CD4-positive, alpha-beta T cell treated with Interleukin-6 at 100 ng/mL for 8 hours (primary cell): ENCODE measurements at places on chromosomes 13 and 19.

GRCh38 chr13:95480131-95480545 lies 72.4 kb upstream of the CLDN10 start:
- no peak for DNase-seq

GRCh38 chr13:40644838-40645604 lies 21.4 kb downstream of the FOXO1 start:
- DNase-seq, result no peak

GRCh38 chr19:15829306-15829698 lies 13.8 kb upstream of the OR10H1 start:
- no peak for DNase-seq

DNA sequence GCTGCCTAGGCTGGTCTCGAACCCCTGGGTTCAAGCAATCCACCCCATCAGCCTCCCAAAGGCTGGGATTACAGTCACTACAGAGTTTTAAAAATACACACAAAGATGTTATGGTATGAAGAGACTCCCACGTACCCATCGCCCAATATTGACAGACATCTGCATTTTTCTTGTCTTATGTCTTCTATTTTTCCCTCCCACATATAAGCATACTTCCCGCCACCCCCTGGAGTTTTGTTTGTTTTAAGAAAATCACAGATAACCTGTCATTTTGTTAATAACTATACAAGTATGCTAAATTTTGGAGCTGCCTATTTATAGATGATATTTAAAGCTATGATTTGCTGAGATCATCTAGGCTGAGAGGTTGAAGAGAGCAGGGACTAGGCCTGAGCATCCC lies 6.2 kb upstream of the SMG9 start:
- DNase-seq, result no peak

- peak; percentile 50 for DNase-seq
These were observed 134.7 kb downstream of the MIPEP start for GRCh38 chr13:23754506-23754905.

- DNase-seq, result no peak
These were observed 58.1 kb downstream of the FOXO1 start for GRCh38 chr13:40608308-40608707.

DNA sequence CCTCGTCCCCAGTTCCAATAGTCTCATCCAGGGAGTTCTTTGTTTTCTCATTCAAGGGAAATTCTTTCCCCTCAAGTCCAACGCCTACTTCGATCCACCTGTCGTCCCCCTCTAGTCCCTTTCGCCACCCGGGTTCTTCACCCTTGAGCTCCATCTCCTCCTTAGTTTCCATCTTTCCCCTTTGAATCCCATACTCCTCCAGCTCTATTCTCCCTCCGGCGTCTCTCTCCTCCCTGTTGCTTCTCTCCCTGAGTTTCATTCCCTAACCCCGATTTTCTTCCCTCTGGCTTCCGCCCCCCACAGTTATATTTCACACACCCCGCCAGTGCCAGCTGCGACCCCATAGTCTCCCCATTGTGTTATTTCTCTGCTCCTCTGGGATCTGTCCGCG lies 628 bp upstream of the SLC17A7 start:
- DNase-seq, result no peak

GRCh38 chr13:95121516-95121915 lies 179.7 kb downstream of the ABCC4 start:
- DNase-seq, result no peak

DNA sequence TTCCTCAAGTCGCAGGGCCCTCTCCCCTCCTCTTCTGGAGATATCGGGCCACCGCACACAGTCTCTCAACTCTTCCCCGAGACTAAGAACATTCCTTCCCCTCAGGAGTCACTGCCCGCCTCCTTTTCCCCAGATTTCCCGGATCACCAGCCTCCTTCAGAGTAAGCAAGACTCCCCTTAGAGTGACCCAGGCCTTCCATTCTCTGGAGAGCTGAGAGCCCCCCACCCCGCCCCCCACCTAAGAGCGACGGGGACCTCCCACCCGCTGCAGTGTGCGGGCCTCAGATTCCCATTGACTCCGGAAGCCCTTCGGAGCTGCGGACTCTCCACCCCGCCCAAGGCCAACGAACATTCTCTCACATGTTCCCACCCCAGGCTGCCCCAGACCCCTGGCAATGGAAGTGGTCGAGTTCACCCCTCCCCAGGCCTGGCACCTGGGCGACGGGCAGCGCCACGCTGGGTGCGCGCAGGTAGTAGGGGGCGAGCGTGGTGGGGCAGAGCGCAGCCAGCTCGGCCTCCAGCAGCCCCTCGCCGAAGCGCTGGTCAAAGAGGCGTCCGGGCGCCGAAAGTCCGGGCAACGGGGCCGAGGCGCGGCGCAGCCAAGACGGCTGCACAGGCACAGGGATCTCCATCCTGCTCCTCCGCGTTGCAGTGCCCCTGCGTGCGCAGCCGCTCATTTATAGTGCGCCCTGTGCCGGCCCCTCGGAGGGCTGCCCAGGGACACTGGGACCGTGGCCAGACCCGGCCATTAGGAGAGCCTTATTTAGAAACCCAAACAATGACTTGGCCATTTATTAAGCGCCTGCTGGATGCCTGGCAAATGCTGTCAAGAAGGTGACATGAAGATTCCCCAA lies at the start of gene HSPB6:
Gene HSPB6, minus strand, starts transcription at position 653 of the 854 bp plus-strand sequence. Its CDS starts 21 bp downstream, at position 632.
- DNase-seq, result no peak

DNA sequence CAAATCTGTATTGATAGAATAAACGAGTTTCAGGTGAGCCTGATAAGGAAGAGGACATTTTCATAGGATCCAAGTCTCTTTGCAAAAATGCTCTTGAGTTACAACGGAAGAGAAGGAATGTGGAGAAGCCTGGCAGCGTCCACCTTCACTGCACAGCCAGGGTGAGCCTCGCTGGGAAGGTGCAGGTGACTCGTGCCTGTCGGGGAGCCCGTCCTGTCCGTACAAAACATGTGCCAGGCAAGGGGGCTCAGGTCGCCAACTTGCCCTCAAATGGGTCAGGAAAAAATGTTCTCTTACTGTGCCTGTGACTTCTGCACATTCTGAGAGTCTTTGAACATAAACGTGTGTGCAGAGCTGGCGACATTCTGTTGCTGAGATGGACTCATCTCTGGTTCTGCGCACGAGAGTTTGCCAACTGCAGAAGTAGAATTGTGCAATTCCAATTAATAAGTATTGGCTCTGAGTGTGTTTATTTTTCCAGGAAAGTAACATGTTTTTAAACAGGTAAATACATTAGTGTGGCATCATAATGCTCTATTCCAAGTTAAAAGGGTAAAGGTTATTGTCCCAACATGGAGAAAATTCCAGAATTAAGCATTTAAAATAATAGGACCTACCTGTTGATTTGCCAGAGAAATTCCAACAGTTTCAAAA lies 28.6 kb downstream of the NAXD start:
- no peak for DNase-seq

GRCh38 chr13:105165449-105166125 lies 1369.9 kb downstream of the EFNB2 start:
- DNase-seq, result no peak

- DNase-seq, result no peak
These were observed 6.5 kb upstream of the KCTD4 start for GRCh38 chr13:45207319-45207718.

GRCh38 chr13:110965038-110965754 lies 50.3 kb upstream of the ANKRD10 start:
- no peak for DNase-seq

- DNase-seq, result no peak
These were observed 780.4 kb upstream of the SLITRK6 start for GRCh38 chr13:86579662-86580061.

DNA sequence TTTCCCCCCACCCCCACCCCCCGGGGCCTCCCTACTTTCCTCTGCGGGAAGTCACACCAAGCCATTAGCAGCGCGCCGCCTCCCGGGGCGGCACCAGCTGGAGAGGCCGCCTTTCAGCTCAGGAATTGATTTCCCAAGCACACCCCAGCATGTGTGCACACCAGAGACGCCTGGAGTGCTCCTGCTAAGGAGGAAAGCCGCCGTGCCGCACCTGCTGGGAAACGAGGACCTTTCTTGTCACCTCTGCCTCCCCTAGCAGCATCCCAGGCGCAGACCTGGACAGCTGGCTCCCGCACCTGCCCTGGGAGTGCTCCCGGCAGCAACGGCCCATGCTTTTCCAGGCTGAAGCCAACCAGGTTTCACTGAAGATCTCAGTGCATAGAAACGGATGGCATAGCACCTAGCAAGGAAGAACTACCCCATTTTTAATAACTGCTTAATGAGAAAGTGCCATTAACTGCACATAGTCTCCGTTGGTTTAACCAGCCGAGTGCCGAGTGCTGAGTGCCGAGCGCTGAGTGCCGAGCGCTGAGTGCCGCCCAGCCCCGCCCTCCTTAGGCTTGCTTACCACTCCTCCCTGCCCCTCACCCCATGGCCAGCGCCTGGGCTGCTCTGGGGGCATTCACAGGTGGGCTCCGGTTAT lies 165.0 kb downstream of the USP12 start:
- no peak for DNase-seq

DNA sequence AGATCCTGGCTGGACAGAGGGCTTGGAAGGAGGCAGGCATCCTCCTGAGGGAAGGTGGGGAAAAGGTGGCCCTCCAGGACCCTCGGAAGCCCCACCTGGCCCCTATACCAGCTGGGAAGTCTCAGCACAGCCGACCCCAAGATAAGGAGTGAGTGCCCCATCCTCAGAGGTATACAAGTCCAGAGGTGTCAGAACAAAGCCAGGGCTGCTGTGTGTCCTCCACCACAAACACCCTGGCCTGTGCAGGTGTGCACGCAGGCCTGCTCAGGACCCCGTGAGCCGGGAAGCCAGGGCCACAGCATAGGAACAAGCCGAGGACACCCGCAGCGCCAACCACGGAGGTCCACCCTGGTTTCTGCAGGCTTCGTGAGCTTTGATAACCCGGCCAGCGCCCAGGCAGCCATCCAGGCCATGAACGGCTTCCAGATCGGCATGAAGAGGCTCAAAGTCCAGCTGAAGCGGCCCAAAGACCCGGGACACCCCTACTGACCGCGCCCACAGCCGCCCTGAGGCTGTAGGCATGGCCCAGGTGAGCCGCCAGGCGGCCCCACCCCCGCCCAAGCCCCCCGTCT lies 68.6 kb downstream of the CELF5 start:
- no peak for DNase-seq

DNA sequence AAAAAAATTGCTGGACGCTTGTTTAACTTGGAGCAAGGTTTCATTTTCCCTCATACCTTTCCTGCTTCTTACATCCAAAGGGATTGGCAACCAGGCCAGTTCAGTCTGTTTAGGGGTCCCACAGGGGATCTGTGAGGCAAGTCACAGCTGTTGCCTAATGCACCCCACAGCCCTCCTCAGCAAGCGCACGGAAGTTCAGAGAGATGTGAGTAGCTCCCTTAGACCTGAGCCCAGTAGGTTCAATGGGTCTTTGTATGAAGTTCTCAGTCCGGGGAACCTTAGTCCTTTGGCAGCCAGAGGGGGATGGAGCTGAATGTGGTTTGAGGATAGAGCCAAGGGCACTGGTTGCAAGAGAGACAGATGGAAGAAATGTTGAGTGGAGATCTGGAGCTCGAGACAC lies 13.0 kb downstream of the SAMD4B start:
- no peak for DNase-seq

- no peak for DNase-seq
These were observed 176.5 kb downstream of the SPRY2 start for GRCh38 chr13:80164462-80164861.

DNA sequence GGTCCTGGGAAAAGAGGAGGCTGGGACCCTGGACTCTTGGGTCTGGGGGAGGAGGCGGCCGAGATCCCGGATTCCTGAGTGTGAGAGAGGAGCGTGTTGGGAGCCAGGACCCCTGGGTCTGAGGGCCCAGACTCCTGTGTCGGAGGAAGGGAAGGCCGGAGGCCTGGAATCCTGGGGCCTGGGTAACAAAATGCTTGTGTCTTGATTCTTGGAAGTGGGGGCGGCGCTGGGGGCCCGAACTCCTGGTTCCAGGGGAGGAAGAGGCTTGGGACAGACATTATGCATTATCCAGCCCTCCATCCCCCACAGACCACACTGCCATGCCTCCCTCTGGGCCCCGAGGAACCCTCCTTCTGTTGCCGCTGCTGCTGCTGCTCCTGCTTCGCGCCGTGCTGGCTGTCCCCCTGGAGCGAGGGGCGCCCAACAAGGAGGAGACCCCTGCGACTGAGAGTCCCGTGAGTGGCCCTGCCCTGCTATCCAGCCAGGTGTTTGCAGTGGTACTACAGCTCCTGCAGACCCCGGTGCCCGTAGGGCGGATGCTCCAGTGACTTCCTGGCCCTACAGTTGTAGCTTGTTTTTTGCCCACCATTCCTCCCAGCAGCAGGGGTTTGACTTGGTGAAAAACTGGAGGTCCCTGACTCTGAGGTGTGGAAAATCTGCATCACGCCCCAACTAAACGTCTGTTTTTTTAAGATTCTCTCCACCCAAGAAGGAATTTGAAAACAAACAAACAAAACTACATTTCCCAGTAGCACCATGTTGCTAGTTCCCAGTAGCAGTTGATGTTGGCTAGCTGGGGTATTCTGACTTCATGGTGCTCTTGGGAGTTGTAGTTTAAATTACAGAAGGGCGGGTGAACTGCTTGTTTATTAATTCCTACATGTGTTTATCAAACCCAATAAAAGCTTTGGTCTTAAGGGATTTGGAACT lies 630 bp downstream of the NUCB1 start:
- peak; percentile 17 for DNase-seq

DNA sequence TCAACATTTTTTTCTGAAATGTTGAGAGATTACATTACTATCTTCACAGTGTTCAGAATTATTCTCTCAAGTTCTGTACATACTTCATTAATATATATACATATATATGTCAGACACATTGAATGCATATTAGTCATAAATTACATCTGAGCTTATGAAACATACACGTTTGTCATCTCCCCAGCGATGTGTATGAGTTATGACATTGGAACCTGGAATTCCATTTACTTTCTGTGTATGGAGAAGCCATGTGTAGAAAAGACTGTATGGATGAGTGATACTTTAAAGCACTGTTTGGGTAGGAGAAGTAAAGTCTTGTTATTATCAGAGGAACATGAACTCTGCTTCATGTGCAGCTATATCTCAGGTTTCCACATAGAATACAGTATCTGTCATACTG lies 167.2 kb downstream of the FGF14 start:
- no peak for DNase-seq

- no peak for DNase-seq
These were observed 6.2 kb upstream of the SCN1B start for GRCh38 chr19:35024095-35024494.

GRCh38 chr13:51862957-51863356 lies 1.2 kb downstream of the CCDC70 start:
- no peak for DNase-seq

DNA sequence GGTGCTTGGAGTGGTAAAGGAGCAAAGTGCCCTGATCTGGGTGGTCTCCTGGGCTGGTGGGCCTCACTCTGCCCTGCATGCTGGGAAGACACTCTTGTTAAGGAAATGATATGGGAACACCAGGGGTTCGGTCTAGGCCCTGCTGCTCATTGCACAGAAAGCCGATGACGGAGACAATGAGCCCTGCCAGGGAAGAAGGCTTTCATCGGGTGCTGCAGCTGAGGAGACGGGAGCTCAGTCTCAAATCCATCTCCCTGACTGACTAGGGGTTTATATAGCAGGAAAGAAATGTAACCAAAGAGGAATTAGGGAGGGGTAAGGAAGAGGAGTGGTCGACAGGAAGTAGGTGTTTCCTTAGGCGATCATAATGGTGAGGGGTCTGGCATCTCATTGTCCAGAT lies 253.4 kb downstream of the TEX29 start:
- DNase-seq, result no peak

- no peak for DNase-seq
These were observed 97.5 kb downstream of the RAB20 start for GRCh38 chr13:110463871-110464510.
